CD8-positive, alpha-beta T cell (primary cell): ENCODE measurements at places on chromosomes 4 and X. TPM values are rescaled to one million over a fixed set of nuclear protein-coding genes. Genes with fewer than 3 reads are reported as not detected.
A peak's percentile ranks its signal among the peaks of the same experiment; 100 is the strongest.

DNA sequence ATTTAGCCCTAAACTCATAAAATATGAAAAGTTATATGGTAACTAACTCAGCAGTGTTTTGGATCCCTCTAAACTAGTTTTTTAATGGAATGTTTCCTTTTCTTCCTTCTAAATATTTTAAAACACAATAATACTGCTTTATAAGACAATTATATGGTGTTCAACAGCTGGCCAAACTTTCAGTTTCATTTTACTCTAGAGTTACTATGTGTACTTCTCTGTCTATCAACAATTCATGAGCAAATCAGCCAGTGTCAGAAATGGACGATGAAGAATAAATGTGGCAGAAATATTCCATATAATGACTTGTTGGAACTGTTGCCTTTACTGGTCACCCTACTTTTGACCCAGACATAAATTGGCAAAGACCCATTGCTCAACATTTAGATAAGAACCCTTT is 64.8 kb upstream of the CXXC4 start:
- no peak for DNase-seq

- DNase-seq, result no peak
Observed at GRCh38 chr4:37978248-37978924, 18.2 kb downstream of the PTTG2 start.

GRCh38 chr4:90852237-90852636 is 725.0 kb downstream of the CCSER1 start:
- DNase-seq, result no peak

DNA sequence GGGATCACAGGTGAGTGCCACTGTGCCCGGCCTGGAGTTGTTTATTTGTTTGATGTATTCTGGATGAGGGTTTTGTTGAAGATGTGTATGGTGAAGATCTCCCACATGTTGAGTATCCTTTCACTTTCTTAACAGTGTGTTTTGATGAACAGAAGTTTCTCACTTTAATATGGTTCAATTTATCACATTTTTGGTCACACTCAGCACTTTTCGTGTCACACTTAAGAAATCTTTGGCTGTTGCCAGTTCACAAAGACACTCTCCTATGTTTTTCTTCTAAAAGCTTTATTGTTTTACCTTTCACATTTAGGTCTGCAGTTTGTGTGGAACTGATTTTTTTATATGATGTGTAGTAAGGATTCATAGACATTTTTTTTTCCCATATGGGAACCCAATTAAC is 16.6 kb upstream of the ZNF185 start:
- no peak for DNase-seq

GRCh38 chrX:153459986-153460385 is 10.4 kb downstream of the HAUS7 start:
- no peak for DNase-seq

DNA sequence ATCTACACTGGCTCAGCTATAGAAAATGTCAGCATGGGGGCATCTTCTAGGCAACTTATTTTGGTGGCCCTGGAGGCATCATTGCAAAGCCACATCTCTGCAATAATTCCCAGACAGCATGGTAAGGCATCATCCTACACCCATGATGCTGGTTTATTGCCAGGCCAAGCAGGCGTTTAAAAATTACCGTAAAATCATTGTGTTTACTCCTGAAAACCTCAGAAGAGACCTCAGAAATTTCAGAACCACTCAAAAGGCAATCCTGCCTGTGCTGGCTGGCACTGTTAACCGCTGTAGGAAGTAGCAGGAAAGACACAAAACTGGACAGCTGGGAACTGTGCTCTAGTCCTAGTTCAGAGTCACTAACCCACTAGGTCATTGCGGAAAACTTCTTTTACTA is 63.2 kb downstream of the MID1 start:
- no peak for DNase-seq

DNA sequence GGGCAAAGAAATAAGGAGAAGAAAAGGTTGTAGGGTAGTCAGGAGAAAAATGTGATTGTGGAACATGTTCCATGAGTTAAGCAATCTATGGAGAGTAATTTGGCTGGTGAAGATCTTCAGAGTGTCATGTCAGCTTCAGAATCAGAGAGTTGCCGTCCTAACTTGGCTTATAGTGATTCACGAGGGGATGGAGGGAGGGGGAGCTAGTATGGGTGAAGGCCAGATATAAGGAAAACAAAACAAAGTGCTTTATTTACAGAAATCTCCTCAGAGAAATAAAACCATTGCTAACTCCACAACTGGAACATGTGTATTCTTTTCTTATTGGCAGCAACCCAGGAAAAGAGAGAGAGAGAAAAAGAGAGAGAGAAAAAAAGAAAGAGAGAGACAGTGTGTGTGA is 256.5 kb upstream of the NRK start:
- no peak for DNase-seq

DNA sequence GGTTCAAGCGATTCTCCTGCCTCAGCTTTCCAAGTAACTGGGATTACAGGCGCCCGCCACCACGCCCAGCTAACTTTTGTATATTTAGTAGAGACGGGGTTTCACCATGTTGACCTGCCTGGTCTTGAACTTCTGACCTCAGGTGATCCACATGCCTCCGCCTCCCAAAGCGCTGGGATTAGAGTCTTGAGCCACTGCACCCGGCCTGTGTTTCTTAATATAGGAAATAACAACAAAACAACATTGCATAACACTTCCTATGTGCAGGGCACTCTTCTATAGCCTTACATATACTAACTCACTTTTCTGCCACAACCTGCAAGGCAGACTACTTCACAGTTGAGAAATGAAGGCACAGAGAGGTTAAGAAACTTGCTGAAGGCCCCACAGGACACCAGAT is 12.8 kb upstream of the TMEM131L start:
- DNase-seq, result no peak

GRCh38 chr4:113467581-113467980 is 294.0 kb downstream of the CAMK2D start:
- no peak for DNase-seq

GRCh38 chr4:106618956-106619355 is 250.4 kb upstream of the GIMD1 start:
- no peak for DNase-seq

- no peak for DNase-seq
Observed at GRCh38 chr4:23887989-23888388, 1.9 kb downstream of the PPARGC1A start.

GRCh38 chrX:1205681-1206611 is 6.5 kb downstream of the CRLF2 start:
- DNase-seq, result peak; percentile 76

DNA sequence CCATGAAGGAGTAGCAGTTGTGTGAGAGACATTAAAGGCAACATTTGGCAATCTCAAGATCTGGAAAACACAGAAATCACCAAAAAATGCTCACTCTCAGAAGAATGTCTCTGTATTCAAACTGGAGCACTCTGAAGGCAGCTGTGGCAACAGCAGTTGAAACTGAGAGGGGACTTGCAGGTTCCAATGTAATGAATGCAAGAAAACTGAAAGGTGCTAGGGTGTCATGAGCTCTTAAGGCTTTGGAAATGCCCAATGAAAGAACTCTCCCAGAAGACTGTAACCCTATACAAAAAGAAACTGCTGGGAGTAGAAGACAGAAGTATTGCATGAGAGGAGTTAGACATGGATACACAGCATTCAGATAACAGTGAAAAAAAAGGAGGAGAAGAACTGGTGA is 118.2 kb upstream of the HTR2C start:
- no peak for DNase-seq

GRCh38 chr4:6925357-6925836 is 15.8 kb downstream of the TBC1D14 start:
- no peak for DNase-seq

GRCh38 chr4:145484225-145484846 is 2.7 kb downstream of the SMAD1 start:
- no peak for DNase-seq

DNA sequence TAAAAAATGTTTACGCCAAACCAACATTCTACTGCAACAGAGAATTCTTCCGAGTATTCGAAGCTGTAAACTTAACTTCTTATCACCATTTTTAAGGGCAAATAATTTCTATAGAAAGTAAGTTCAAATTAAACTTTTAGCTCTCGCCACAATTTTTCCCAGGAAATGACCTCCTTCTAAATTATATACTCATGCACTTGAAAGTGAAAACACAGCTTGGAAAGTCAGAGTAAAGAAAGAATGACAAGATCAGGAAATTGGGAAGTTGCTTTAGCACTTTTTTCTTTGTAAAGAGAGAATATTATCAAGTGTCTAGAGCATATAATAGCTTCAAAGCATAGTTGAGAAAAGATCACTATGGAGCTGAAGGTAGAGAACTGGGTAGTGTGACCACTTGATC is 1.2 kb downstream of the CYBB start:
- no peak for DNase-seq

DNA sequence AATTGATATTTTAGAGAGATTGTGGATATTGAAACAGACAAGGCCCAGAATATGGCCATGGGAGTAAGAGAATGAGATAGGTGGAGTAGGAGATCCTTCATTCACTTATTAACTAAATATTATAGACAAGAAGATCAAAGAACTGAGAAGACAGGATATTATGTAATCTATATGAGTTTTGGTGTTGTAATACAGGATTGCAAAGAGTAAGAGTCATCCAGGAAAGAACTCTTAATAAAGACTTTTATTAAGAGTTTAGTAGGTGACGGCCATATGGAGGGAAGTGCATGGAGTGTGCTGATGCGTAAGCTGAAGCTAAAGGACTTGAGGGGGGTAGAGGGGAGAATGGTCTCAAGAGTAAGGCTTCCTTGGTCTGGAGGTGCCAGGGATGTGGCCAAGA is 153.7 kb downstream of the VEGFC start:
- DNase-seq, result no peak

GRCh38 chr4:121154103-121154515 is 10.0 kb downstream of the TNIP3 start:
- peak; percentile 66 for DNase-seq

GRCh38 chr4:48225368-48226141 is 44.1 kb downstream of the TEC start:
- no peak for DNase-seq

DNA sequence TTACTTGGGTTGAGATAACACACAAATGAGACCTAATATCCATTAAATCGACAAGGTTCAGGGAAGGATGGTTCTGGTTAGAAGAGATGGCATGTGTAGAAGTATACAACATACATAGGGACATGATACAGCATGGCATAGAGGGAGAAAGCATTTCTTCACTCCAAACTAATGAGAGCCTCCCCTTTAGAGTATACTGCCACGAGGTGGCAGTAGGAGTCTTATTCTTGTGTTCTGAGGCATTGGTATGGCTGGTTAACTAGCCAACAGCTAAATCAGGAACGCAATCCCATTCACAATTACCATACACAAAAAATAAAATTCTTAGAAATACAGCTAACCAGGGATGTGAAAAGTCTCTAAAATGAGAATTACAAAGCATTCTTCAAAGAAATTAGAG is 29.1 kb upstream of the TRO start:
- DNase-seq, result peak; percentile 26

DNA sequence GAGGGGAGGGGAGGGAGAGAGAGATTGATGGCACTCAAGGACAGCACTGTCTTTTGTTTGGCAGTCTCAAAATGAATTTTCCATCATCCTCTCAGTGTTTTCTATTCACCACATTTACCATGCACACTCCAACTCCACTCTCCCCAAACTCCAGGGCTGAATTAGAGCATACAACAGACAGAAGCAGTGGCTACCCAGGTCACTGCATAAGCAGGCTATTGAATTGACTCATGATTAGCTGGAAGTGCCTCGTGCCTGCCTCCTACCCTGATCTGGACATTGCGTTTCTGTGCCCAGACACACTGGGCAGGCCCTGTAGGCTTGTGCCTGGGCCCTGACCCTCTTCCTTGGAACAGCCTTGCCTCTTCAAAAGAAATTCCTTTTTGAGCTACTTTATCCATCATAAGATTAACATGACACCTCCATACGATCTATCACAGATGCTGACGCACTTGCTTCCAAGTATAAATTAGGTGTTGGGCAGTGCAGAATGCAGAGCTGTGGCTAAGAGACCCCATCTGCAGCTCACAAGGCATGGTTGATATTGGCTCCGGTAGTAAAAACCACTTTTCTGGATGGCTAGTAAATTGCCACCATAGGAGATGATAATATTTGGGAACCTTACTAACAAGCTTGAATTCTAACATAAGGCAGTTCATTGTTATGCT is 752.9 kb downstream of the RPA4 start:
- no peak for DNase-seq

GRCh38 chr4:80079255-80079923 is 6.4 kb upstream of the ANTXR2 start:
- DNase-seq, result no peak

- peak; percentile 11 for DNase-seq
Observed at GRCh38 chrX:136689436-136689835, 41.5 kb downstream of the CD40LG start.

- DNase-seq, result no peak
Observed at GRCh38 chr4:137623013-137623412, 90.7 kb upstream of the PCDH18 start.

DNA sequence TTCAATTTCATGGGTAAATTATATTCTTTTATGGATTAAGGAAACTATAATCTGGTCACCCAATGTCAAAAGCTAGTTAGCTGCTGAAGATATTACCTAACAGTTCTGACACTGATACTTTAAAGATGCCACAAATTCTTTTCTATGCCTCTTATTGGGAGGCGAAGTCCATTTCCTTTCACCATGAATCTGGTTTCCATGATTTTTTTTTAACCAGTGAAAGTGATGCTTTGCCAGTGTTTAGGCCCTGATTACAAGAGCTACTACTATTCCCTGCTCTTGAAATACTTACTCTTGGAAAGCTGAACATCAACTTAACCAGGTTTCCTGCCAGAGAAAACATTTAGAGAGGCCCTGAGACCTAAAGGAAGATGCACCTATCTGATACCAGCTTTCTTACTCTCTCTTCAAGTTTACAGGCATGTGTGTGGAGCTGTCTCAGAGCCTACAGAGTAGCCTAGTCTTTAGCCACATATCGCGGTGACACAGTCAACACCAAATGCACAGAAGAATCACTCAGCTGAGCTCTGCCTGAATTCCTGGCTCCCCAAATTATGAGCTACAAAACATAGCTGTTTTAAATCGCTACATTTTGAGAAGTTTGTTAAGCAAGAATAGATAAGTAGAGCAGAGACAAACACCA is 1280.8 kb downstream of the PCDH7 start:
- no peak for DNase-seq

DNA sequence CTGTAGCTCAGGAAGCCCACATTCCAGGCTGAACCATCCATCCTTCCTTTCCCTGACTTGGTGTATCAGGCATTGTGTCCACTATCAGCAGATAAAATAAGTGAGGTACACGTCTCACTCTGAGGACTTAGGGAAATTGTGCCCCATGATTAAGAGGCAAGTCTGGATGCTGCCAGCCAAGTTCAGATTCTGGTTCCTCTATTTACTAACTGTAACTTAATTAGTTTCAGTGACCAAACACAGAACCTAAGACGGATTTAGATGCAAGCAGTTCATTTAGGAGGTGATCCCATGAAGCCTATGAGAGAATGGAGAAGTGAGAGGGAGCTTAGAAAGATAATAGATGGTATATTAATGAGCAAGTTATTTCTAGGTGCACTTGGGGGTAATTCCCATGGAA is 56.6 kb upstream of the PACRGL start:
- DNase-seq, result no peak

The SULT1B1 gene
- 5.1 TPM for total RNA-seq

The ANAPC10 gene
- 24.5 TPM for total RNA-seq

The DRP2 gene
- not detected for total RNA-seq

The CD40LG gene
- total RNA-seq, result 1.2 TPM

The RIPPLY1 gene
- not detected for total RNA-seq

The FAM3A gene
- total RNA-seq, result 37.7 TPM

The TFE3 gene
- 39.7 TPM for total RNA-seq

The HTN1 gene
- not detected for total RNA-seq

The CACNA1F gene
- total RNA-seq, result 0.86 TPM

The STK26 gene
- 33.8 TPM for total RNA-seq

The SHROOM3 gene
- total RNA-seq, result not detected

The EIF1AX gene
- 71.7 TPM for total RNA-seq

The SMARCA1 gene
- 0.35 TPM for total RNA-seq

The MXRA5 gene
- total RNA-seq, result not detected

The SPON2 gene
- total RNA-seq, result 26.4 TPM

The XK gene
- not detected for total RNA-seq
